ENCODE measurements at places on chromosomes 16 and 17.

DNA sequence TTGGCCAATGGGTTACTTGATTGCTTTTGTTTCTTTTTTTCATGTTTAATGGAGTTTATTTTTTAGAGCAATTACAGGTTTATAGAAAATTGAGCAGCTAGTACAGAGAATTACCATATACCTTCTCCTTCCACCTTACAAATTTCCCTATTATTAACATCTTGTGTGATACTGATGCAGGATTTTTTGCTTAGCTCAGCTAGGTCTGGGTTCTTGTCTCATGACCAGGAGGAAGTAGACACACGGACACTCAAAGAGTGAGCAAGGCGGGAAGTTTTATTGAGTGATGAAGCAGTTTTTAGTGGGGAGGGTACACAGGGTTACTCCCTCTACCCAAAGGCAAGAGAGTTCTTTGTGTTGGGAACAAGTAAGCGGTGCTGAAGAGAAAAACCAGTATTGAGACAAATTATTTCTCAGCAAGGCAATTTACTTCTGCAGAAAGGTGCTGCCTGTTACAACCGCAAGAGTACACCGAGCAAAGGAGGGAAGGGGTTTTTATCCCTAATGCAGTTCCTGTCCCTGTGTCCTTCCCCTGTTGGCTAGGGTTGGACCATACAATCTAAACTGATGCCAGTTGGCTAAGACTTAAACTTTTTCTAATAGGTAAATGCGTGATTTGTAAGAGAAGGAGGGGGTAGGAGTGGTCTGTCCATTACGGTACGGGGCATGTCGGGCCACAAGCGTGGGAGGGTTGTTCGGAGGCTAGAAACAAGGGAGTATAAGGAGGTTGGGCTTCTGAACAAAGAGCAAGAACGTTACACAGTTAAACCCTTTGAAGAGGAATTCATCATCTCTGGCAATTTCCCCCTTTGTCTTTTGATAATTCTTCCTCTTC lies 26.9 kb downstream of the SEC14L1 start:
- DNase-seq: no peak

GRCh38 chr17:29546830-29547229 lies 20.0 kb downstream of the ABHD15 start:
- DNase-seq: no peak

DNA sequence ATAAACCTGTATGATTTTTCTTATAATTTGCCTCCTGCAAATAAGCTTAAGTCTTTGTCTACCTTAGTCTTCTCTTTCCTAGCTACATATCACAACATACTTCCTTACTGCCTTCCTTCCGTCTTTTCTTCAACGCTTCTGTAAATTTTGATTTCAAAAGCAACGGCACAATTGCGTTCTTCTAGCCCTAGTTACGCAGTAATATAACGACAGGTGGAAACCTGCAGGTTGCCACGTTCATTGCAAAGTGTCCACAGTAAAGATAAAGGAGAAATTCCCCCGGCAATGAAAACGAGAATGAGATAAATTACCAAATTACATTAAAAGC lies 546 bp upstream of the PSMD7 start:
- no peak for DNase-seq

- DNase-seq: peak; percentile 69
Observed at GRCh38 chr16:30724641-30725417, 23.4 kb upstream of the PHKG2 start.

DNA sequence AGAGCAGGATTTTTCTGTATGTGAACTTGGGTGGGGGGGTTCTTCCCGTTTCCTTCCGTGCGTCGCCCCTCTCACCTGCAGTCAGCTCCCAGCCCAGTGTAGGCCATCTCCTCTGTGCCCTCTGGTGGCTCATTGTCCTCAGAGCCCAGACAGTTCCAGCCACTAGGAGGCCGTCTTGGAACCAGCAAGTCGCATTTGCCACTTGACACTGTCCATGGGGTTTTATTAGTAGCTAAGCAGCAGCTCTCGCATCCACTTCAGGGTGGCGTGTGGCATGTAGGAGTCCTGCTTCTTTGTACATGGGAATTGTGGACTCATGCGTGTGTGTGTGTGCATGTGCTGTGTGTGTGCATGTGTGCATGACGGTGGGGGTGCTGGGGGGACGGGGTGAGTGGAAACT lies 74.0 kb downstream of the SEC14L1 start:
- DNase-seq: peak; percentile 51

- no peak for DNase-seq
Observed at GRCh38 chr17:79592198-79592597, 18.7 kb downstream of the RBFOX3 start.

- DNase-seq: no peak
Observed at GRCh38 chr16:7083096-7083495, 249.5 kb upstream of the RBFOX1 start.

GRCh38 chr16:49482690-49483089 lies 109.1 kb downstream of the C16orf78 start:
- DNase-seq: peak; percentile 48

GRCh38 chr17:49294122-49294521 lies 63.5 kb upstream of the PHOSPHO1 start:
- no peak for DNase-seq

DNA sequence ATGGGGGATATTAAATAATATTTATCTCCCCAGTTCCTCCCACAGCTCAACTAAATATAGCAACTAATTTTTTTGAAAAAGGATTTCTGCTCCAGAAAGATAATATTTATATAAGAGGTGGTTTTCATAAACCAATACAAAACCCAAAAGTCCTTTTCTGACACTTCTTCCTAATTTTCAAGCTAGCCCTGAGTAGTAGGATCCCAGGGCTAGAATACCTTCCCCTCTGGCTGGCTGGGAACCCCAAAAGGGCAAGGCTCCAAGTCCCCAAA lies 1.3 kb downstream of the ATP2A3 start:
- no peak for DNase-seq

GRCh38 chr17:31068291-31068690 lies 26.5 kb upstream of the NF1 start:
- no peak for DNase-seq
